ENCODE measurements at places on chromosomes 11 and 22.
A peak's percentile ranks its signal among the peaks of the same experiment; 100 is the strongest.

GRCh38 chr11:20634044-20634443 lies 34.6 kb downstream of the SLC6A5 start:
- no peak for DNase-seq

DNA sequence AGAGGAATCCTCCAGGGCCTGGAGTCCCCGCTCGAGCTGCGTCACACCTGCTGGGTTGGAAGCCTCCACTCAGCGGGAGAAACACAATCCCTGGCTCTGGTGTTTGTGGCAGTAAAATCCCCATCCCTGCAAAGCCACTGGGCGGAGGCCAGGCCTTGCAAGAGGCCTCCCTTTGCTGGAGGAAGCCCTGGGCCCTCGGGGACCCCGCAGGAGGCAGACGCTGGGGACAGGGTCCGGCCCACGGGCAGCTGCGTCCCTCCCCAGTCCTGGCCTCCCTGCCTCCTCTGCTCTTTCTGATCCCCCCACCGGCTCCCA lies 194.7 kb downstream of the BRD1 start:
- DNase-seq, result no peak

DNA sequence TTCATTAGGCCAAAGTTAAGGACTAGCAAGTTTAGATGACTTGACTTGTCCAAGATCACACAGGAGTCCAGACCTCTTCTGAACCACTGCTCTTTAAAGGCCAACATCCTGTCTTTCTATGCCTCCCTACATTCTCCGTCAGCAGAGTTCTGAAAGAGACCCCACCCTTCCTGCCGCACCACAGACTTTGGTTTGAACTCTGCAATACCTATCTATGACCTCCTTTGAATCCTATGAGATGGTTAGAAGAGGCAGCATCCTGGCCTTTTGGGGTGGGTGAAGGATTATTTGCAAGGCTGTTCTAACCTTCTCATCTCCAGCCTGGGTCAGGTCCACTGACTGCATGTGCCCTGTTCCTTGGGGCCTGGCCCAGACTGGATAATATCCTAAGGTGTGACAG lies 4.3 kb upstream of the RRM1 start:
- no peak for DNase-seq

DNA sequence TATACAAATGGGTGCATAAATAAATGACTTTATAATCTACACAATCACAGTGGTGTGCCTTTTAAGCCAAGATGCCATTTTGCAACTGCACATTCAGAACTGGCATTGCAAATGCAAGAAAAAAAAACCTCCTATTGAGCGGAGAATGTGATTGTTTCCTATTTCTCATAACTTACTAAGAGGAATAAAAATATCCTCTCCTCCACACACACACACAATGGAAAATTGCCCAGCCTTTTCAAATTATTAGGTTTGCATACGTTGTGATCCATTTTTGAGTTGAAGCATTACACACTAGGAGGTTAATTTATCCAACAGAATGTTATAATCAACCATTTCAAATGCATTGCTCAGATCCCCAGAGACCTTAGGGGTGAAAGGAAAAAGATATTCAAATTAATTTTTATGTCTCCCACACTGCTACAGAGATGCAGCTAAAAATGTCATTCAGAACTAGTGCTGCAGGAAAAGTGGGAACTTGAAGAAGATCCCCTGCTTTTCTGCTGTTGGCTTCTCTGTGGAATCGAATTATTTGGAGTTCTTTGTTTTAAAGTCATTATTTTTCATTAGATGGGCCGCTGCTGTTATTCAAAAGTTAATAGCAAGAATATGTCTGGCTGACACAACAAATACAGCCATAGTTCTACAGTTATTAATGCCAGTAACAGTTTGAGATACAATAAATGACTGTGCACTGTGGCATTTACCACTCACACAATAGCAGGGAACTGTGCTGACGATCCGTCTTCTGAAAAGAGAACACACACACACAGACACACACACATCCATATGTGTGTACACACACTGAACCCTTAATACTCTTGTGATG lies 299.9 kb upstream of the ANO5 start:
- no peak for DNase-seq

- no peak for DNase-seq
Observed at GRCh38 chr22:28142361-28142961, 223.4 kb upstream of the PITPNB start.

- no peak for DNase-seq
Observed at GRCh38 chr11:103808252-103808651, 228.2 kb upstream of the DDI1 start.

GRCh38 chr11:46302866-46303265 lies 25.4 kb downstream of the CREB3L1 start:
- no peak for DNase-seq

GRCh38 chr22:38089474-38089851 lies 5.5 kb upstream of the SLC16A8 start:
- no peak for DNase-seq

DNA sequence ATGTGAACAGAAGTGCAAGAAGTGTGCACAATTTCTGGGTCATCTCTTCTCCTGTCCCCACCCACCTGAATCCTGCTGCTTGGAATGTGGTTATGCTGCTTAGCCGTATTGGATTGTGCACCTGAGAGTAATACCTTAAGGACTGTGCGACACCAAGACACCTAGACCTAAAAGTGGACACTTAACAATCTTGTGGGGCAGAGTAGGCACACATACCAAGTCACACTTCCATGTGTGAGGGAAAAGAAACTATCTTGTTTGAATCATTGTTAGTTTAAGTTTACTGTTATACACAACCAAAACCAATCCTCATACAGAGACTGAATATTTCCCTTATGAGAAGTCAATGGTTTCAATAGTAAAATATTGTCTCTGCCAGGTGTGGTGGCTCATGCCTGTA lies 93.7 kb downstream of the CCDC83 start:
- DNase-seq, result no peak

GRCh38 chr11:83069441-83070043 lies 2.2 kb downstream of the RAB30 start:
- DNase-seq, result no peak

DNA sequence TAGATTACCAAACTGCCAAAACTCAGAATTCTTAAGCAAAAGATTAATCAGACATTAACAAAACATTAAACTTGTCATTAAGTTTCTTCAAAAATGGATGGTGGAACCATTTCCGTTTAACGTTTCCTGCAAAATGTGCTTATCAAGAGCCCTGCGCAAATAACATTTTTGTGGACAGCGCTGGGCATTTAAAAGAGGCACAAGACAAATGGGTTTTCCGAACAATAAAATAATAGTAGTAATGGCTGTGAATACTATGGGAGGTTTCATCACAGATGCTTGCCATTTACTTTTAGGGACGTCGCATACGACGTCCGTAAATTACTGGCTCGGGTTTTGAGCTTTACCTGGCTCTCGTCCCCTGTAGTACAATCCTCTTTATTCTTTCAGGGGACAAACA lies 1.1 kb downstream of the NPAT start:
- DNase-seq, result no peak

- DNase-seq, result no peak
Observed at GRCh38 chr11:107590460-107591377, at the start of gene ELMOD1. ELMOD1 (plus strand) TSS chr11:107591147; CDS start chr11:107618190, 27,043 bp downstream.

DNA sequence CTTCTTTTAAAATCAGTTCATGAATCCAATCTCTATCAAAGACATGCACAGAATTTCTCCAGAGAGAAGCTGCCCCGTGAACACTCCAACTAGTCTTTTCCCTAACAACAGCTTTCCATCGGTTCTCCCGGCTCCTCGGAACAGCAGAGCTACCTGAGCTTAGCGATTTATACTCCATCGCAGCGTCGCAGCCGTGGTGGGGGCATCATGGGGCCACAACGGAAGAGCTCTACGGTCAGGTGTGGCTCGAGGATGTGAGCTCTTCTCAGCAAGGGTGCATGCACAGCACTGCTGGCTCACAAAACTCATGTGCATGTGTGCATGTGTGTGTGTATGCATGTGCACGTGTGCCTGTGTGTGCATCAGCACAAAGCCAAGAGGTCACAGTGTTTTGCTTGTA lies 11.7 kb upstream of the MOB2 start:
- DNase-seq, result no peak

- no peak for DNase-seq
Observed at GRCh38 chr11:16935518-16936302, 78.5 kb downstream of the PLEKHA7 start.

- DNase-seq, result no peak
Observed at GRCh38 chr11:131037873-131038272, 121.6 kb upstream of the SNX19 start.

DNA sequence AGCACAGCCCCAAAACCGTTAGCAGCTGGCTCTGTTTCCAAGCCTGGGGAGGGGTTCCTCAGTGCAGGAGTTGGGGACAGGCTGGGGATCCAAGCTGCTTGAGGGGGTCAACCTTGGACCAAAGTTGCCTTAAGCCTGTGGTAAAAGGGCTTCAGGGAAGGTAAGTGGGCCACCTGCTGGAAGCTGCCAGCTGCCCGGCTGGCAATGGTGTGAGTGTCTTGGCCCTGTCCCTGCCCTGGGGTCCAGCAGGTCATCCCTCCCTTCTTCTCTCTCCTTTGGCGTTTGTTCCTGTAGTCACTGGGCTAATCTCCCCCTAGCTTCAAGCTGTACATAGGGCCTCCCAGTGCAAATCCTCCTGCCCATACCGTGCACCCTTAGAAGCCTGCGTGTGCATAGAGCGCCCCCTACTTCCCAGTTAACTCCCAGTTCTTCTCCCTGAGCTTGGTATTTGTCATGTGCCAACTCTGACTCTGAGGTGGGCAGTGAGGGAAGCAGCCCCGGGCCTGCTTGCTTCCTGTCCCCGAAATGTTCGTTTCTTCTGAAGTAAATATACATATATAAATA lies 4.4 kb downstream of the TMEM258 start:
- DNase-seq, result no peak

- no peak for DNase-seq
Observed at GRCh38 chr22:31752096-31752847, 1.5 kb upstream of the DEPDC5 start.

- DNase-seq, result no peak
Observed at GRCh38 chr11:78595436-78596130, 20.9 kb upstream of the NARS2 start.

GRCh38 chr22:24685531-24686190 lies 82.7 kb downstream of the GGT1 start:
- no peak for DNase-seq

- DNase-seq, result no peak
Observed at GRCh38 chr11:111301842-111302118, 3.4 kb downstream of the POU2AF3 start.

DNA sequence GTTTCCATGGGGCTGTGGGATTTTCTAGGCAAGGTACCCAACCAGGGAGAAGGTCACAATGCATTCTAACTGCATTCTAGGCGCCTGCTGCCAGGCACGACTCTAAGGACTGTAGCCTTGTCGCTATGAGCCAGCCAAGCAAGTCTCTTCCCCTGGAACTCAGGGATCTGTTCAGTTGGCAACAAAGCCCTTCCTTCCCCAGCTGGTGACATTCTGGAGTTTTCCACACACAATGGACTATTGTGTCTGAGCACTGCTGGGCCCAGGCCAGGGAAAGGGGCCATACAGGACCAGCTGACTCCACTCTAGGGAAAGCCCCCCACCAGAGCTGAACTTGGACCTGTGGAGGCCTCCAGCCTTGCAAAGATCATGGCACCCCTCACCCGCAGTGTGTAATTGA lies 116.8 kb downstream of the RRAS2 start:
- no peak for DNase-seq

GRCh38 chr11:130872102-130872501 lies 44.2 kb downstream of the SNX19 start:
- no peak for DNase-seq

- no peak for DNase-seq
Observed at GRCh38 chr11:31132531-31133421, 236.8 kb downstream of the DCDC1 start.

- peak; percentile 9 for DNase-seq
Observed at GRCh38 chr11:45233121-45233803, 52.9 kb downstream of the SYT13 start.

DNA sequence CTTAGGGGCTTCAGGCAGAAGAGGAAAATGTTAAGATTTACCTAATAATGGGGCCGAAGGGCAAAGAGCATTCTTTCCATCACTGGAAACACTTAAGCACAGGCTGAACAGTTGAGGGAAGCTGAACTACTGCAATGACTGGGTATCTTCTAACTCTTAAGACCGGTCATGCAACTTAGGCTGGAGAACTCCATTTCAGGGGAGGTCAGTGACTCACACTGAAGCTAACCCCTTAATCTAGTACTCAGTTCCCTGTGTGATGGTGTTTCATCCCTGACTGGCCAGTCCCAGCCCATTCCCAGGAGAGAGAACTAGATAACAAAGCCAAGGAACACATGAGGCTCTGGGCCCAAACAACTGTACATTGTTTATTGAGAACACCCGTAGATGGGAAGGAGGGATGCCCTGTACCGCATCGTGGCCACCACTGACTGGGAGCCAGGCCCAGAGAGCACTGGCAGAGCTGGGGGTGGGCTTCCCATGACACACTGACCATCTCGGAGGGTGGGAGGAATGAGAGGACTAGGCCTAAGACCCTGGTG lies 10.5 kb downstream of the RPL27A start:
- DNase-seq, result no peak

DNA sequence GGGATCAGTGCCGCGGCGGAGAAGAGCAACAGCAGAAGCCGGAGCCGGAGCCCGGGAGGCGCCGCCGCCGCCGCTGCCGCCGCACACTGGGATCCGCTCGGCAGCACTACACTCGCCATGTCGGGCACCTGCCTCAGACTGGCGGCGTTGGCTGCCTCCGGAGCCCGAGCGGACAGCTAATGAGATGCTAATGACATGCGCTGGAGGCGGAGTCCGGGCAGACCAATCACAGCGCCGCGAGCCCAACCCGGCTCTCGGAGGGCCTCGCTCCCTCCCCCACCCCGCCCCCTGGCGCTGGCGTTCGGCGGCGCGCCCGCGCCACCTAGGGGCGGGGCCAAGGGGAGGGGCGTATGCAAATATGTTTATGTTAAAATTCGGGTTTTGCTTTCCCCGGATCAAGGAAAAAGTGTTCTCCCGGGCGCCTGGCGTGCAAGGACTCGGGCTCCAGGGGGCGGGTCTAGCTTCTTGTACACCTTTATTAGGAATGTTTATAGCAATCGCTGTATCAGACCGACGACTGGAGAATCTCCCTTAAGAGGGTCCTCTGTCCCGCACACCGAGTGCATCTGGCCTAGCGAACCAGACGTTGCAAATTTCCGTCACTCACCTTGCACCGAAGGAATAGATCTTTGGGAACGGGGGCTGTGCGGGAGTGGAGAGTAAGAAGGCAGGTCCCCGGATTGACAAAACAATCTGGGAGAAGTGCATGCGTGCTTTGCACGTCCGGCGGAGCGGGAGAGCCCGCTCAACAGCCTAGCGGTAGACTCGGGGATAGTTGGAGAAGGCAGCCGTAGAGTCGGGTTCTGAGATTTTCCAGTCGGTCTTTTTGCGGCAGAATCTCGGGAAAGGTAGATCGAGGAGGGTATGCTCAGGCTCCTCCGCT lies at the start of gene CADM1:
Gene CADM1 (minus strand): TSS at position 140 of the 883 bp plus-strand sequence.
- DNase-seq, result peak; percentile 84

Data from NCI-H187 treated with DMSO at 0.1 percent for 48 hours (cell line).